Panc1 (cell line): ENCODE measurements at places on chromosomes 1 and 21.

- DNase-seq = no peak
Observed at GRCh38 chr1:14320518-14320917, 278.0 kb upstream of the KAZN start.

GRCh38 chr21:16179773-16180172 is 450.0 kb downstream of the USP25 start:
- no peak for DNase-seq

- no peak for DNase-seq
Observed at GRCh38 chr21:41280115-41280919, 36.3 kb upstream of the FAM3B start.

DNA sequence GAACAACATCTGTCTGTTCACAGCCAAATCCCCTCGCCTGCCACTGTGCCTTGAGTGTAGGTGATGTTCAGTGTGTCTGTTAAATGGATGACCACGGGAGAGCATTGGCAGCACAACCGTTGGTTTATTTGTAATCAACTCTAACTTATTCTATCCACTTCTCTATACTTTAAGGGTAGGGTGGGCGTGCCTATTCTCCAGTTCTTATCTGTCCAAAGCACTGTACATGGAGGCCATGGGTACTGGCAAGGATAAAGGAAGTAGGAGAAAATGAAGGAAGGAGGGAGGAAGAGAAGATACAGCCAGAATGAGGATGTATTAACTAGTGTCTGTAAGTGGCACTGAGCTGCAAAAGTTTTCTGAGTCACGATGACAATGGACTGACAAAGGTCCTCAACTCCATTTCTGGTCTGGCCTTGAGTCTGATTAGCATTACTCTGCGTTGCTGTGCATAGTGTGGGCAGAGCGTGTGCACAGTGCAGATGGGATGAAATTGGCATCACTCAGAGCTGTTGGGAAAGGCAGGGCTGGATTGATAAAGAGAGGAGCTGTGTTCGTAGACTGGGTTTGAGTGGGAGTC is 7.1 kb downstream of the RHOU start:
- no peak for DNase-seq

GRCh38 chr1:54649130-54649898 is 7.7 kb downstream of the MROH7 start:
- no peak for DNase-seq

DNA sequence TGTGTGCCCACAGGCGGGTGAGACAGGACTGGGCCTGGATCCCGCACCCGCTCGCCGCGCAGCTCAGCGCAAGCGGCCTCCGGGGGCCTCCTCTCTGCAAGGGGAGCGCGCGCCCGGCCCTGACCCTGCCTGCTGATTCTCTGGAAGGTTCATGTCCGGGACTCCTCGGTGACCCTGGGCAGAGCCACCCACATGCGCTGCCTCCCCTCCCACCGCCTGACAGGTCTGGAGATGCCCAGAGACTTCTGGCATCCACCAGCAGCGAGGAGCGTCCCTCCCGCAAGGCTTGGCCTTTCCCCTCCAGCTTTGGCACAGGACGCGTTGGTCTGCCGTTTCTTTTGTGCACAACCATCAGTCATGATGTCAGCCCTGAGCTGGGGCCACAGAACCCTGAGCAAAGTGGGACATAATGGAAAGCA is 42.0 kb upstream of the COL6A2 start:
- no peak for DNase-seq

DNA sequence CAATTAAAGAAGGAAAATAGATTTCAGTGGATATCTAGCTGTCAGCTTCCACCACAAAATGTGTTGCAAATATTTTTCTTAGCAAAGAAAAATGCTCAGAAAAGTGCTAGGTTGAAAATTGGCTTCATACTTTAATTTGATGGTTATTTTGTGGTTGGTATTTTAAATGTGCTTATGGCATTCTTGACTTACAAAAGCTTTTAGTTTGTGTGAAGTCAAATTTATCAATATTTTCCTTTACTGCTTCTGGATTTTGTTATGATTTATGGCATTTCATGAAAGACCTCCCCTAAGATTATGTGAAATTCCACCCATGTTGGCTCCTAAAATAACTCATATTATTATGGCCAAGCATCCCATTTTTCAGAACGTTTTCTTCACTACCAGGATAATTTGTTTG is 51.5 kb downstream of the PSMG1 start:
- DNase-seq = no peak

GRCh38 chr1:248853663-248854375 is 5.1 kb downstream of the ZNF692 start:
- no peak for DNase-seq

DNA sequence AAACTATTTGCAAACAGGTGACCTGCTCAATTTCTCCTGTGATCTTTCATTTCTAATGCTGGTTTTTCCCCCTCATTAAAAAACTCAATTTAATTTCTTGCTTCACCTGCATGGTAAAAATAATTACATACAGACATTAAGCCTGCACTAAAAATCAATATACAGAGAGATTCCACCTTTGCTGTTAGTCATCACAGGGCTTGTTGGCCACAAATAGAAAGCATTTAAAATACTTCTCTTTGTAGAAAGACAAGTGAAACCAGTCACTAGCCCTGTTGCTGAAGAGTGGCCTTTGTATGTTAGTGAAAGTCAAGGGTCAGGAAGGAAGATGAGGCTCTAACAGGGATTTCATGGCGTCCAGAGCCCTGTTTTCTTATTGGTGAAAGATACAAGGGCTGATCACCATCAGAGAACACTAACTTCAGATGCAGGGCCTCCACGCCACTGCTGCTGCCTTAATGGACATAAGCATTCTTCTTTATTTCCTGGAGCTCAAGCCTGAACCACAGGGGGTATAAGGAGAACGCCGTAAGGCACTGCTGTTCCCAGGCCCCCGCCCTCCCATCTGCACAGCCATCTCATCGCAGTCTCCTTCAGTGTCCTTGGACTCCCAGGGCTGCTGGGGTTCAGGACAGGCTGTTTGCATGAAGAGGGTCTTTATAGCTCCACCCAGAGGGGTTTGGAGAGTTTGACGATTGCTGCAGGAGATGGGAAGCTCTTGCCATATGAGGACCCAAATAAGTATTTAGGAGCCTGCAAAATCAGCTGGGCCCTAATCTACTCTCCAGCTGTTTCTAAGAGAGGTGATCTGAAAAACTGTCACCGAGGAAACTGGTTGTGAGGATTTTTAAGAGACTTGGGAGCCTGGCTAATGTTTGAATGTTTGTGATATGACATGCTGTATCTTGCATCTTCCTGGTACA is 117.3 kb upstream of the IRF2BP2 start:
- no peak for DNase-seq

DNA sequence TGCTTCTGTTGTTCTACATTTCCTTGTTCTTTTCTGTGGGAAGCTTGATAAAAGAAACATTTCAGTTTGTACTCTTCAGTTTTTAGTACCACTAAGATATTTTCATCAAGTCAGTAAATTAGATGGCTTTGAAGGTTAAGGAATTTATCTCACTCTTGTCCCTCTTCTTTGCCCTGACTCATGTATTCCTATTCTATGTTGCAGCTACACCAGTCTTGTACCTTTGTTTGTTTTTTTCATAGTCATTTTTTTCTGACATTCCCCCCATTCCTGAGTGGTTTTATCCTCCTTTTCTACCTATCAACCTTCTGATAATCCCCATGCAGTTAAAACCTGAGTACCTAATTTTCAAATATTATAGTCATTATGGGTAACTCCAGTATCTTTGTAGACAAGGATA is 65.4 kb downstream of the MAST2 start:
- no peak for DNase-seq

DNA sequence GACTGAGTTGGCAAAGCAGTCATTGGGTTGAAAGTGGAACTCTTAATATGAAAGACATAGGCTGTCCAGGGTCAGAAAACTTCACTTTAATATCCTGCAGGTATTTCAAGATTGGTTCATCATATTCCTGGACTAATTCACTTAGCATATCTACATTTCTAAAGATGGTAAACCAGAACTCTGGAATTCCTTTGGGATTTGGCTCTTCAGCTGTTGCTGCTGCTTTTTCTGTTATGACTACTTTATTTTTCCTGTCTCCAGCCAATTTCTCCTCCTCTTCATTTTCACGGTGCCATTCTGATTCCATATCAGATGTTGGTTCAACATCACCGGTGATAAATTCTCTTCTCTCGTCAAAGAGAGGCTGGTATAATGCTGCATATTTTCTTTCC is 37.4 kb downstream of the CD58 start:
- no peak for DNase-seq
